OCI-LY7 (cell line): ENCODE measurements at places on chromosomes 13 and 19.

DNA sequence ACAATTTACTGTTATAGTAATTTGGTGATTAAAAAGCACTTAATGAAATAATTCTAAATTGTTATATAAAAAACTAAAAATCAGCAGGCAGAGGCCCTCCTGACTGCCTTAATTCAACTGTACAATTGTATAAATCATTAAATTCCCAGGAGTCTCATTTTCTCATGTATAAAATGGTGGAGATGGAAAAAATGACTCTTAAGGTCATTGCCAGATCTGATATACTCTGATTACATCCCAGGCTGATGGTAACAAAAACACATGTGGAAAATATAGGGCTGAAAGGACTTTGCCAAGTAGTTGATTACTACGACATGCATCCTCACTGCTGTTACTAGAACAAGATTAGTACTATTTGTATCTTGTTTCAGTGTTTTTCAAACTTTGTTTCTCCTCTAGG lies 1020.0 kb upstream of the SLC10A2 start:
- no peak for DNase-seq

- no peak for DNase-seq
Observed at GRCh38 chr13:23868521-23868920, 20.7 kb downstream of the MIPEP start.

DNA sequence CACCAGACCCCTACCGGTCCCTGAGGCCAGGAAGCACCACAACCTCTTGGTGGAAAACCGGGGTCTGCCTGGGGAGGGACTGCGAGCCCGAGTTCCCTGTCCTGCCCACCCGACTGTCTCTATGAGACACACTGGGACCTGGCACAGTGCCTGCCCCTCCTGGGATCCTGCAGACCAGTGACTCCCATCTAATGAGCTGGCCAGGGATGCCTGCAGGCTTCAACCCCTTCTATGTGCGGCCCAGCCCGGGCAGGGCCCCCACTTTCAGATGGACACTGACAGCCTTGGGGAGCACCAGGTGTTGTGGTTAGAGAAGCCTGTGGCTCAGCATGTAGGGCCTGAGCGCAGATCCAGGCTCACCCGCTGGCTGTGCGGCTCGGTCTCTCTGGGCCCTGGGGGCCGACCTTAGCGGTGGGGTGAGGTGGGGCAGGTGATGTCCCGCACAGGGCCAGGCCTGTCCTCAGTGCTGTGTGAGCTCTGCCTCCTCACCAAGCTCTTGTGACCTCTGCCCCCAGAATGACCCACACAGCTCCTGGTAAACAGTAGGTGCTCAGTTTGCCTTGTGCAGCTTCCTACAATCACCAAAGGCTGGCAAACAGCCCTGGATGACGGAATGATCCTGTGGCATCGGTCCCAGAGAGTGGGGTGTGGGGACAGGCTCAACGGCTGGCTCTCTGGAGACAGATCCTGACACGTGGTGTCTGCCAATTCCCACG lies 17.9 kb upstream of the CACTIN start:
- no peak for DNase-seq

- DNase-seq: no peak
Observed at GRCh38 chr19:33175156-33175782, 18.9 kb upstream of the LRP3 start.

DNA sequence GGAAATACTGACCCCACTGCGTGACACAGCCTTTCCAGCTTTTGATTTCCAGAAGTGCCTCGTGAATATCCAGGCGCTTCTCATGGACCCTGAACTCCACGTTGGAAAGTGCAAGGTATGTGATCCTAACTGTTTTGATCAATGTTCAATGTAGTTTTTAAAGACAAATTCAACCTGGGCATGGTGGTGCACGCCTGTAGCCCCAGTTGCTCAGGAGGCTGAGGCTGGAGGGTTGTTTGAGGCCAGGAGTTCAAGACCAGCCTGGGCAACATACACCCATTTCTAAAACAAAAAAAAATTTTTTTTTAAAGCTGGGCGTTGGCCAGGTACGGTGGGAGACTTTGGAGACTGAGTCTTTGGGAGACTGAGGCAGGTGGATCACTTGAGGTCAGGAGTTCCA lies 31.3 kb downstream of the CATSPERD start:
- no peak for DNase-seq

DNA sequence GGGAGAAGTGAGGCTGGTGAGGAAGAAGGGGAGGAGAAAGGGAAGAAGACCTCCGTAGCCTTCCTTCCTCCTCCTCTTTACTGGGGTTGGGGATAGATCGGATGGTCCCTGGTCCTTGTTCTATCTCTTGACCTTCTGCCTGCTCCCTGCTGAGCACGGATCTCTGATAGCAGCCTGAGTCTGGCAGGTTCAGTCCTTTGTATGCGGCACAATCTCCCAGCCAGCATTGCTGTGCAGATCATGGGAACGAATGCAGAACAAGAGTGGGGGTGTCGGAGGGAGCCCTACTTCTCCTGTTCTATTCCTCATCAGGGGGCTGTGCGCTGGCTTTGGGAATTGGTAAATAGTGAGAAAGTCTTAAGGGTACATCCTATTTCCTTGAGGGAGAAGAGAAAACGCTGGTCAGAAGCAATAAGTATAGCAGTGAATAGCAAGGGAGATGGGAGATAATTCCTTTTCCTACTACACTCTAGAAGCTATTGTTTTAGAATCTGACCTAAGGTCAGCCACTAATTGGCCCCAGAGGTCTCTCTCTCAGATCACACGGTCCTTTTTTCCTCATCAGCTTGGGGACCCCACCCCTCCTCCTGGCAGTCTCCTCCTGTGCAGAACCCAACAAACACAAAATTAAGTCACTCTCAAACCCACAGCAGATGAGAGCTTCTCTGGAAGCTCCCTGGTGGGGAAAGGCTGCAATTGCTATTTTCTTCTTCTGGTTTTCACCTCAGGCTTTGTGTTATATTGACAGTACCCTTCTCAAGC lies 41.0 kb downstream of the KL start:
- peak; percentile 4 for DNase-seq

GRCh38 chr13:50701469-50701868 lies 142.0 kb downstream of the DLEU7 start:
- no peak for DNase-seq

DNA sequence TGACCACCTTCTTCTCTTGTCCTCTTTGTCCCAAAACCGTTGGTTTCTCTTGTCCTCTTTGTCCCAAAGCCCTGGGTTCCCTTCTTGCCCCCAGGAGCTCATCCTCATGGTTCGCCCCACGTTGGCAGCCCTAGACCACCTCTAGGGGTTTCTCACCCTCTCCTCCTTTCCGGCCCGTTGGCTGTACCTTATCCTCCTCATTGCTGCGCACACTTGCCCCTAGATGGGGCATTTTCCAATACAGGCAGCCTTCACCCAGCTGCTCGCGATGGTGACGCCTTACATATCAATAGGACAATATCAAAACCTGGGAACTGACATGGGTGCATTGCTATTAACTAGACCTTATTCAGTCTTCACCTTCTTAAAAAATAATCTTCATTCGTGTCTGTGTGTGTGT lies 86.5 kb downstream of the IPO5 start:
- no peak for DNase-seq

- DNase-seq: no peak
Observed at GRCh38 chr19:47757617-47758442, 12.5 kb downstream of the NOP53 start.

- DNase-seq: no peak
Observed at GRCh38 chr13:106602178-106602577, 34.2 kb upstream of the ARGLU1 start.

DNA sequence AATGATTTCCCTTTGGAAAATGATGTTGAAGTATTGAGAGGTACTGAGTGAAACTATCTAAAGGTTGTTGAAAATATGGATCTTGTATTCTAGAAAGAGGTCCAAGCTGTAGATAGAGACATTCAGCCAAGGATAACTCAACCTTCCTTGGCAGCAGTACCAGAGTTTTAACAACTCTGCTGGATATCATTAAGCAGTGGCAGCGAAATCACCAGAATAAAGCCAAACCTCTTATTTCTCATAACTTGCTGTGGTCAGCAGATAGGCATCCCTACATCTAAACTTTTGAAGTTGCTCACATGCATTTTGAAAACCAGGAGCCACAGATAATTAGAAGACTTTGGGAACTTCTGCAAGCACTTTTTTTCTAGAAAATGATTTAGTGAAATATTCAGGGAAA lies 559.8 kb downstream of the IRS2 start:
- DNase-seq: no peak

DNA sequence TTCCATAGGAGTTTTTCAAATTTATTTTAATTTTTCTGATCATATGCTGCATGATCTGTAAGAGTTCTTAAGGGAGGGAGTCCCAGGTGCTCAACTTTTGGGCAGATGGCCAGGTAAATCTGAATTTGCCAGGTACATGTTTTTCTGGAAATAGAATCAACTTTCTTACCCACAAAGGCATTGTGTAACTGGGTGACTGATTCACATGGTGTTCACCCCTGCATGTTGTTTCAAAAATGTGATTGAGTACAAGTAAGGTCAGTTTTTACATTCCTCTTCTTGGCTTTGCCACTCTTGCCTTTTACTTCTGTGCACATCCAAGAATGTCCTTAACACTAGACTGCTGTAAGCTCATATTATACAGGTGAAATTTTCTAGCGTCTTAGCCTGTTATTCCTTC lies 30.4 kb downstream of the RB1 start:
- DNase-seq: no peak

DNA sequence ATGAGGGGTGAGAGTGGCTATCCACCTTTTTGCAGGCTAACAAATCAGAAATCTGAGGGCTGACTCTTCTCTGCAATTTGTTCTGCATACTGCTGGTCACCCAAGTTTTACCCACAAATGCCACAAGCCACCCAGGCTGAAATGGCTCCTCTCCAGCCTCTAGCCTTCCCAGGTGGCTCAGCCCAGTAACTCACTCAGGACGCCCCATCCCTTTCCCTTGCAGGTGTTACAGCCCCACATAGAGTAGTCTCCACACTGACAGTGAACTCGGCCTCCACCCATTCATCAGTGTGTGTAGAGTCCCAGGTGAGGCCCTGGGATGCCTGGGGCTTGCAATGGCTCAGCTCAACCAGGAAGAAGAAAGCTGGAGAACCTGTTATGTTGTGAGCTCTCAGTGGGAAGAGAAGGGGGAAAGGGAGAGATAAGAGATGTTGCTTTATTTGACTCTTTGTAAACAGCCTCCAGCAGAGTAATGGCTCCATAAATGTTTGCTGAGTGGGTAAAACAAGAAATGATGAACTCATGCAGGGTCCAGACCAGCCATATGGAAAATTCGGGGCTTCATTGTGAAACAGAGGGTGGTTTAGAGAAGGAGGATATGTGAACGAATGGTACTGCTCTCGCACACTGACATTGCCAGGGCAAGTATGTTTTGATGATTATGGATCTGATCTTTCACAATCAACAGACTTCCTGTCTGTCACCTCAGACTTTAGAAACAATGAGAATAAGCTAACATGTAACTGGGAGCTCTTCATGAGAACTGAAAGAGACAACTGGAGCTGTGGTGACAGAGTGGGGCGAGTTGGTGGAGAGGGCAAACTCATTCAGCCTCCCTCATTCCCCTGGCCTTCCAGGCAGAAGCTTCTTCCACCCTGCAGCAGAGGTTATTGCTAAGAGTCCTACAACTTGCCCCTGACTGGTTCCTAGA lies 74.2 kb upstream of the RFC3 start:
- DNase-seq: peak; percentile 56

DNA sequence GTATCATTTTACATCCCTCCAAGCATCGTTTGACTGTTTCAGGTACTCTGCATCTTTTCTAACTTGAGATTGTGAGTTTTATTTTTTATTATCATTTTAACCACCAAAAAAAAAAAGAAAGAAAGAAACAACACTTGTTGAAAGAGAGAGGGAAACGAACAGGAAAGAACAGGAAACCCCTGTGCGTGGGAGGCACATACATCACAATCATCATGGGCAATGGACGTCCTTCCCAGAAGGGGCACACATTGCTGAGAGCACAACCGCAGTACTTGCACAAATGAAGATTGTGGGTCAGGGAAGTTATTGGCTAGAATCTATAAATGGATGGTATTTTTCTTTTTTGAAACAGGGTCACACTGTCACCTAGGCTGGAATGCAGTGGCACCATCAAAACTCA lies 1.7 kb downstream of the CLC start:
- no peak for DNase-seq

- DNase-seq: no peak
Observed at GRCh38 chr13:99103536-99103935, 97.1 kb upstream of the UBAC2 start.

DNA sequence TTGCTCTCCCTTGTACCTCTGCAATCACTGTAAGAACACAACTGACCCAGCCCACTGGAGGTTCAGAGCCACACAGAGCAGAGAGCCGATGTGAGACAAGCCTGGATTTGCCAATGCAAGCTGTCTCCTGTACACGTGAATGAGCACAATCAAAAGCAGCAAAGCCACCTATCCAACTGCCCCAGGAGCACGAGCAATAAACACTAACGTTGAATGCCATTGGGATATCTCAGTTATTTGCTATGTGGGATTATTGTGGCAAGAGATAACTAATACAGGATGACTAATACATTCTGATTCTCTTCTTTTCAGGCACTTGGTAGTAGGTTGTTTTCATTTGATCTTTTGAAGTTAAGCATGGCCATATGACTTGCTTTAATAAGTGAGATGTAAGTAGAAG lies 85.2 kb upstream of the FAM216B start:
- DNase-seq: no peak

- no peak for DNase-seq
Observed at GRCh38 chr13:33053397-33054066, 37.3 kb downstream of the KL start.

- DNase-seq: no peak
Observed at GRCh38 chr19:46692918-46693722, 23.8 kb downstream of the PRKD2 start.

GRCh38 chr19:19276851-19277250 lies 3.8 kb upstream of the TM6SF2 start:
- DNase-seq: no peak

GRCh38 chr19:55447421-55448174 lies 4.5 kb upstream of the SHISA7 start:
- no peak for DNase-seq

DNA sequence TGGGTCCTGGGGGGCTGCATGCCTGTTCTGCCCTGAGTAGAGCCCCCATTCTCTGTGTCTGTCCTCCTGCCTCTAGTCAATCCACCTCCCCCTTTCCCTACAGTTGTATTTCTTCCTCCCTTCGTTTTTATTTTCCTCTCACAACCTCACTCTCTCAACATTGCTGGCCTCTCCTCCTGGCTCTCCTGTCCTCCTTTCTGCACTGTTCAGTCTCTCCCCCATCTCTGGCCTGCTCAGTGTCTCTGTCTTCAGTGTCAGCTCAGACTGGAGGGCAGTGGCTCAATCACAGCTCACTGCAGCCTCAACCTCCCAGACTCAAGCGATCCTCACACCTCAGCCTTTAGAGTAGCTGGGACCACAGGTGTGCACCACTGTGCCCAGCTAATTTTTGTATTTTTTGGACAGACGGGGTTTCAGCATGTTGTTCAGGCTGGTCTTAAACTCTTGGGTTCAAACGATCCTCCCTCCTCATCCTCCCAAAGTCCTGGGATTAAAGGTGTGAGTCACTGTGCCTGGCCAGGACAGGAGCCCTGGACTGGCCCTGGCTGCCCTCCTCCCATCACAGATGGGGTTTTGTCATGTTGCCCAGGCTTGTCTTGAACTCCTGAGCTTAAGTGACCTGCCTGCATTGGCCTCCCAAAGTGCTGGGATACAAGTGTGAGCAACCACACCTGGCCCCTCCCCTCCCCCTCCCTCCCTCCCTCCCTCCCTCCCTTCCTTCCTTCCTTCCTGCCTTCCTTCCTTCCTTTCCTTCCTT lies 32.0 kb upstream of the IGFL1 start:
- no peak for DNase-seq
